ENCODE measurements at places on chromosomes 4 and X. TPM values are rescaled to one million over a fixed set of nuclear protein-coding genes. Genes with fewer than 3 reads are reported as not detected.

FAM47A gene
- not detected for total RNA-seq

CFI gene
- total RNA-seq, result not detected

TMPRSS11B gene
- not detected for total RNA-seq

FAM156A gene
- total RNA-seq, result 7.8 TPM

REELD1 gene
- total RNA-seq, result not detected

BANK1 gene
- 0.25 TPM for total RNA-seq

TBC1D1 gene
- total RNA-seq, result 83.4 TPM

PLP1 gene
- total RNA-seq, result not detected

ACE2 gene
- 0.07 TPM for total RNA-seq

CCDC149 gene
- total RNA-seq, result 3.3 TPM

SYNPO2 gene
- total RNA-seq, result 0.46 TPM

BEND4 gene
- not detected for total RNA-seq

PDLIM3 gene
- not detected for total RNA-seq

SLC49A3 gene
- total RNA-seq, result 0.11 TPM

GTPBP6 gene
- total RNA-seq, result 48.4 TPM

UGT2B17 gene
- total RNA-seq, result not detected

RAB41 gene
- total RNA-seq, result not detected

KCNE5 gene
- total RNA-seq, result 0.46 TPM

MAGEB17 gene
- not detected for total RNA-seq

UGT8 gene
- total RNA-seq, result 0.18 TPM

CTAG2 gene
- total RNA-seq, result not detected

F8A3 gene
- not detected for total RNA-seq

PRRG3 gene
- total RNA-seq, result not detected

IL2 gene
- total RNA-seq, result not detected

CSAG1 gene
- total RNA-seq, result not detected

SLC26A1 gene
- not detected for total RNA-seq

MAGEA1 gene
- not detected for total RNA-seq

SHROOM4 gene
- 0.42 TPM for total RNA-seq

GABRG1 gene
- total RNA-seq, result not detected

DCHS2 gene
- not detected for total RNA-seq

TCEAL2 gene
- not detected for total RNA-seq

BMP3 gene
- total RNA-seq, result not detected

VCX3A gene
- not detected for total RNA-seq

PABPC1L2A gene
- not detected for total RNA-seq

PPEF2 gene
- not detected for total RNA-seq

SCARB2 gene
- total RNA-seq, result 70.4 TPM

UGT2B10 gene
- total RNA-seq, result not detected

ADH1B gene
- total RNA-seq, result not detected

FAM114A1 gene
- 64.1 TPM for total RNA-seq

DRD5 gene
- not detected for total RNA-seq

PNMA6F gene
- total RNA-seq, result not detected

DNAAF6 gene
- total RNA-seq, result not detected

PDCL2 gene
- not detected for total RNA-seq

PPBP gene
- total RNA-seq, result not detected

NHSL2 gene
- total RNA-seq, result 0.42 TPM

CT45A10 gene
- total RNA-seq, result not detected

RHOH gene
- not detected for total RNA-seq

GAGE12J gene
- not detected for total RNA-seq

OTUD6A gene
- not detected for total RNA-seq

PPARGC1A gene
- total RNA-seq, result not detected

GPRIN3 gene
- total RNA-seq, result not detected

NUP62CL gene
- 4.3 TPM for total RNA-seq

SMR3A gene
- total RNA-seq, result not detected

All from foreskin keratinocyte (primary cell).